CD8-positive, alpha-beta memory T cell (primary cell): ENCODE measurements at places on chromosomes 7 and 10.

DNA sequence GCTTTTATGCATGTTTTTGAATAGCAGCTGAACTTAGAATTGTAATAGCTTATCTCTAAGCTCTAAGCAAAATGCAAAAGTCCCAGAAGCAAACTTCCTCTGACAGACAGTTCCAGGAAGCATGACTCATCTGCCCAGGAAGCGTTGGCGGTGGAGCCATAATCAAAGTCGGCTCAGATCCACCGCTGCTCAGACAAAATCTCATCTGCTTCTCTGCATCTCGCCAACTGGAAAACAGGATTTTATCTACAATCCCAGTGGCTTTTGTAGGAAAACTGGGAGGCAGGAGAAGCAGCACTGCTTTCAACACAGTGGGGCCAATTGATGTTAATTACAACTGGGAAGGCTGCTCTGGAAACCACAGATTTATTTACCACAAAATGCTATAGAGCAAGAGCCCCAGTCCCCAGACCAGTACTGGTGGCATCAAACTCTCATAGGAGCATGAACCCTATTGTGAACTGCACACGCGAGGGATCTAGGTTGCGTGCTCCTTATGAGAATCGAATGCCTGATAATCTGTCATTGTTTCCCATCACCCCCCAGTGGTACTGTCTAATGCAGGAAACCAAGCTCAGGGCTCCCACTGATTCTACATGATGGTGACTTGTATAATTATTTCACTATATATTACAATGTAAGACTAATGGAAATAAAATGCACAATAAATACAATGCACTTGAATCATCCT, 99.9 kb downstream of the CUBN start:
- no peaks in the 10 kb centered on the region for H3K27me3 ChIP-seq
- H3K4me1 ChIP-seq: peaks cover 74% of the 10 kb centered on the region
- peak overlapping the region; percentile 75 for H3K27ac ChIP-seq
- H3K4me3 ChIP-seq: peak overlapping the region; percentile 34
- DNase-seq: peak; percentile 70

- DNase-seq: no peak
- no peak overlapping the region for H3K27ac ChIP-seq
- no peaks in the 10 kb centered on the region for H3K36me3 ChIP-seq
- H3K4me1 ChIP-seq: no peaks in the 10 kb centered on the region
Observed at GRCh38 chr10:131617113-131617858, 283.5 kb upstream of the PPP2R2D start.

DNA sequence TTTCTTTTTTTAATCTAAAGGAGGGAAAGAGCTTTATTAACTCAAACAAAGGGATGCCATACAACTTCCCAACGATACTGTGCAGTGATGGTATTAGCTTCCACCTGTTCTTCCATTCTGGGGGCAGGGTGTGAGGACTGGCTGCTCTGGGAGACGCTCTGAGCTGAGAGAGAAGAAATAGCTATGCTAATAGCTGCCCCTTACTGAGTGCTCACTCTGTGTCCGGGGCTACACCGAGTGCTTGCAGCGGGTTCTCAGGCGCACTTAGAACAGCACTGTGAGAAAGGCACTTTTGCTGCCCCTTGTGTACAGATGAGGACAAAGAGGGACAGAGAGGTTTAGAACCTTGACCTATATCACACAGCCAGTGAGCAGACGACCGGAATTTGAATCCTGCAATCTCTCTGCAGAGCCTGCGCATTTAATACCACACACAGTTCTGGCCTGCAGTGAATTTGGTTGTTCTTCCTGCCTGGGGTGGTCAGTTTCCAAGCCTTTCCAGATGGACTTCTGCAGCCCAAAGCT, 142.2 kb downstream of the PLPP4 start:
- no peak overlapping the region for H3K27ac ChIP-seq
- H3K4me3 ChIP-seq: no peak overlapping the region
- DNase-seq: no peak
- H3K27me3 ChIP-seq: no peaks in the 10 kb centered on the region
- H3K4me1 ChIP-seq: no peaks in the 10 kb centered on the region

GRCh38 chr7:45088821-45089340, at the start of gene NACAD:
Gene NACAD (minus strand): TSS chr7:45088969. CDS start chr7:45088894, 75 bp downstream.
- peaks cover 7% of the 10 kb centered on the region for H3K4me1 ChIP-seq
- no peak for DNase-seq
- H3K27me3 ChIP-seq: peaks cover 8% of the 10 kb centered on the region

- no peak overlapping the region for H3K27ac ChIP-seq
- no peak for DNase-seq
- no peaks in the 10 kb centered on the region for H3K27me3 ChIP-seq
Observed at GRCh38 chr7:81676105-81676811, 93.6 kb downstream of the HGF start.

DNA sequence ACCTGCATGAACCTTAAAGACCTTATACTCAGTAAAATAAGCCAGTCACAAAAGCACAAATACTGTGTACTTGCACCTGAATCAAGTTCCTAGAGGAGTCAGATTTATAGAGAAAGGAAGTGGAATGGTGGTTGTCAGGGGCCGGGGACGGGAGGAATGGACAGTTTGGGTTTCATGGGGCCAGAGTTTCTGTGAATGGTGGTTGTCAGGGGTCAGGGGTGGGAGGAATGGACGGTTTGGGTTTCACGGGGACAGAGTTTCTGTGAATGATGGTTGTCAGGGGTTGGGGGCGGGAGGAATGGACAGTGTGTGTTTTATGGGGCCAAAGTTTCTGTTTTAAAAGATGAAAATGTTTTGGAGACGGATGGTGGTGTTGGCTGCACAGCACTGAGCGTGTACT, 260.0 kb upstream of the MKI67 start:
- H3K4me3 ChIP-seq: no peak overlapping the region
- no peaks in the 10 kb centered on the region for H3K27me3 ChIP-seq
- DNase-seq: no peak
- no peak overlapping the region for H3K27ac ChIP-seq
- H3K4me1 ChIP-seq: no peaks in the 10 kb centered on the region
- no peaks in the 10 kb centered on the region for H3K36me3 ChIP-seq

DNA sequence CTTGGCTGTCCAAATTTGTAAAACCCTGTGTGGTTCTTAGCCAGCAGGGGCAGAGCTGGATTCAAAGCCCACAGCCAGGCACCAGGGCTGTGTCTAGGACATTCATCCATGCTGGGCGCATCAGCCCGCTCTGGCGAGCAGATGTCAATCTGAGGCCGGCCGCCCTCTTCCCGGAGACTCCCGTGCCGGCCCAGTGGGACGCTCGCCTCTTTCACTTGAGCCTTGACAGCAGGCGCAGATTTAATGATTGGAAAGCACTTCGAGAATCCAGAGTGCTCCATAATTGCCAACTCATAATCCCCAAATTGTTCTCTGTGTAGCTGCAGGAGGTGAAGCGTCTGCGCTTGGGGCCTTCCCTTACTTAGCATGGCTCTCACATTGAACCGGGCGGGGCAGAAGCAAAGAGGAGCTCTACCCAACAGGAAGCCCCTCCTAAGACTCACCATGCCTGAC, 36.7 kb downstream of the SLIT1 start:
- no peak overlapping the region for H3K4me3 ChIP-seq
- H3K27me3 ChIP-seq: no peaks in the 10 kb centered on the region
- DNase-seq: no peak
- H3K4me1 ChIP-seq: no peaks in the 10 kb centered on the region

GRCh38 chr10:78337646-78338391, 304.2 kb downstream of the RPS24 start:
- H3K36me3 ChIP-seq: no peaks in the 10 kb centered on the region
- no peak overlapping the region for H3K4me3 ChIP-seq
- H3K27ac ChIP-seq: no peak overlapping the region
- no peaks in the 10 kb centered on the region for H3K4me1 ChIP-seq

DNA sequence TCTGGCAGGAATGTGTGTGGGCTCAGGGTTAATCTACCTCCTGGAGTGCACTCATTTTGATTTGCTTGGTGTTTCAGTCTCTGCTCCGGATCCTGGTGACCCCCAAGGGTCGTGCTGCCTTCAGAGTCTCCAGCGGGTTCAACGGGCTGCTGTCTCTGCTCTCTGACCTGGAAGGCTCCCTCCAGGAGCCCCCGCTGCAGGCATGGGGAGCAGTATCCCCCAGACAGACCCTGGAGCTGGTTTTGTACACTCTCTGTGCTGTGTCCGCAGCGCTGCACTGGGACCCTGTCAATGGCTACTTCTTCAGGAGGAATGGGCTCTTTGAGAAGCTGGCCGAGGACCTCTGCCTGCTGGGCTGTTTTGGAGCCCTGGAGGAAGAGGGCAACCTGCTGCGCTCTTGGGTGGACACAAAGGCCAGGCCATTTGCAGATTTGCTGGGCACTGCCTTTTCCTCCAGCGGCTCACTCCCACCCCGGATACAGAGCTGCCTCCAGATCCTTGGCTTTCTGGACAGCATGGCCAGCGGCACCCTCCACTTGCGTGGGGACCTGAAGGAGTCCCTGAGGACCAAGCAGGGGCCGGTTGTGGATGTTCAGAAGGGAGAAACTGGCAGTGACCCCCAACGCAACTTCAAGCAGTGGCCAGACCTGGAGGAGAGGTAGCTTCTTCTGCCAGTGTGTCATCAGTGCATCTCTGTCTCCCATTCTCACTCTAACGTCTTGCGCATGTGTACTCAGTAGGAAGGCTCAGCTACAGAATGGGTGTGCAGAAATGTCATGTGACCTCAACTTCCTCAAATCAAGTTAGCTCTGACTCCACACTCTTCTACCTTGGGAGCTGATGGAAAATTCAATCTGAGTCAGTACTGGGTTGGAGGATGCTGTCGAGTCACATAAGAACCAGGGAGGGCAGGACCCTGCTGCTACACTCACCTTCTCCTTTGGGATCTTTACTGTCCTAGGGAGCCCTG, 58.5 kb downstream of the WDFY4 start:
- H3K36me3 ChIP-seq: no peaks in the 10 kb centered on the region
- H3K27ac ChIP-seq: no peak overlapping the region
- DNase-seq: no peak
- H3K27me3 ChIP-seq: no peaks in the 10 kb centered on the region

GRCh38 chr7:23443974-23444373, 26.3 kb downstream of the IGF2BP3 start:
- no peaks in the 10 kb centered on the region for H3K27me3 ChIP-seq
- no peaks in the 10 kb centered on the region for H3K36me3 ChIP-seq
- no peak overlapping the region for H3K27ac ChIP-seq
- no peak overlapping the region for H3K4me3 ChIP-seq
